Activated CD4-positive, alpha-beta T cell treated with anti-CD3 and anti-CD28 coated beads, Interleukin-2, amount 50 U/mL, for 16 hours (primary cell): ENCODE measurements at places on chromosomes 3 and 15.

DNA sequence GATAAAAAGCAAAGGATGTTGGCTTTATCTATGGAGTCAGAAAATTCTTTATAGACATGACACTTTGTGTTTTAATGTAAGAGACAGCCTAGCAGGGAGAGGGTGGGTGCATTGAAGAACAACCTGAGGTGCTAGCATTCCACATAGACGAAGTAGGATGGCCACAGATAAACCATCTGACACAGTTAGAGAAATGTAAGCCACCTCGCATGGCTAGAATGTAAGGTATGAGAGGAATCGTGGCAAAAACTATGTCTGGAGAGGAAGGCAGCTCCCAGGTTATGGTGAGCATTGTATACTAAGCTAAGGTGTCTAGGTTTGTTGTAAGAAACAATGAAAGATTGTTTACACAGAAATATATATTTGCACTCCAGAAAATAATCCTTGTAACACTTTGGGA is 194.0 kb upstream of the SLITRK3 start:
- DNase-seq = no peak

- peak; percentile 39 for DNase-seq
Observed at GRCh38 chr3:71039332-71039731, 544.2 kb downstream of the FOXP1 start.

DNA sequence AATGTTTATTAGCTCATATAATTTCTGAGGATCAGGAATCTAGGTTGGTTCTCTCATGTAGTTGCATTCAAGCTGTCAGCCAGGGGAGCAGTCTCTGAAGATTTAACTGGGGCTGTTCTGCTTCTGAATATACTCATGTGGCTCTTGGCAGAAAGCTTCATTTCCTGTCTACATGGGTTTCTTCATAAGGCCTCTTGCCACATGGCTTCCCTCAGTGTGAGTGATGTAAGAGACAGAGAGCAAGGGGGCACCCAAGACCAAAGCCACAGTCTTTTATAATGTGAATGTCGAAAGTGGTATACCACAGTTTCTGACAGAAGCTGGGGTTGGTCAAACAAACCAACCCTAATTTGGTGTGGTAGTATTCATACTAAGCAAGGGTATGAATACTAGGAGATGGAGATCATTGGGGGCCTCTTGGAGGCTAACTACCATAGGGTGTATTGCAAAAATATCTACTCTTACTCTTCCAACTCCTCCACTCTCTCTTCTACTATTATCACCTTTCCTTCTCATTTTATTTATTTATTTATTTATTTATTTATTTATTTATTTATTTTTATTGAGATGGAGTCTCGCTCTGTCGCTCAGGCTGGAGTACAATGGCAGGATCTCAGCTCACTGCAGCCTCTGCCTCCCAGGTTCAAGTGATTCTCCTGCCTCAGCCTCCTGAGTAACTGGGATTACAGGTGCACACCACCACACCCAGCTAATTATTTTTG is 123.8 kb downstream of the B3GALNT1 start:
- peak; percentile 47 for DNase-seq

DNA sequence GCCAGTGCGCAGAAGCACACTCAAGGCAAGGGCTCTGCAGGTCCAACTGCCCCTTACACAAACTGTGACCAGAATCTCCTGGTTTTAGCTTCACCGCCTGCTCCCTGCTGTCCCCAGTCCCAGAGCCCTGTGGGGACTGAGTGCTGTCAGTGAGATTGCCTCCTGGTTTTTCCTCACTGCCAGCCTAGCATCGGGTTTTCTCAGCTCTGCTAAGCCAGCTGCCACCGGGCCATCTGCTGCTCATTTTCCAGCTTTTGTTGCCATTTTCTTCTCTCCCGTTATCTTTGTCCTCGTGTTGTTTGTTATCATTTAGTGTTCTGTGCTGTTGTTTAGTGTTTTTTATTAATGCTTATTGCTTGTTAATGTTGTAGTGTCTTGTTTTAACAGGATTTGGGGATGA is 79.5 kb upstream of the BLM start:
- DNase-seq = no peak

GRCh38 chr3:65995515-65995914 is 43.2 kb downstream of the MAGI1 start:
- no peak for DNase-seq

DNA sequence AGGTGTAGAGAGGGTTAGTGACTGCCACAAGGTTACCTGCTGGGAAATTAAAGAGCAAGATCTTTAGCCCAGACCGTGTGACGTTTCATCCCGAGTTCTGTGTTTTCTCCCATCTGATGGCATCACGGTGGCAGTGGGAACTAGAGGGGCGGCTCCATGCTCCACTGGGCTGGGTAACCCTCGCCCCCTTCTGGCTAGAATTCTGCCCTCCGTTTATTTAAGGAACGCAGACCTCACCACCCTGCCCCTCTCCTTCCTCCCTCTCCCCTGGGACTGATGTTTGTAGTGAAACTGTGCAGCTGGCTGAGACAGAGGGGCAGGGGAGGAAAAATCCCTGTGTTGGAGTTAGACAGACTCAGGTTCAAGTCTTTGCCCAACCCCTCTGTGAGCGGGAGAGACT is 65.6 kb downstream of the ITGA11 start:
- DNase-seq = no peak

- no peak for DNase-seq
Observed at GRCh38 chr3:112984485-112984884, 6.3 kb upstream of the GTPBP8 start.

DNA sequence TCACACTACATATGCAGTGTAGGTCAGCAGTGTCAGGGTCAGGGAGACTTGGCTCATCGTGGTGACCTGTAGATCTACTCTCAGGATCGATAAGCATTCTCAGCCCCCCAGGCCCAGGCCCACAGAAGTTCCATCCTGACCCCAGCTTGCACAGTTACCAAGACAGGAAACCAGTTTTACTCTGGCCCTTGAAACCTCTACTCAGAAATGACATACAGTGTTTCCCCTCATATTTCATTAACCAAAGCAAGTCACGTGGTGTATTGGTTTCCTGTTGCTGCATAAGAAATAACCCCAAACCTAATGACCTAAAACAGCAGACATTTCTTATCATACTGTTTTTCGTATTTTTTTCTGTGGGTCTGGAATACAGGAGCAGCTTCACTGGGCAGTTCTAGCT is 242.2 kb downstream of the SLCO3A1 start:
- DNase-seq = peak; percentile 39
